ENCODE measurements at places on chromosomes 1 and 21.
A peak's percentile ranks its signal among the peaks of the same experiment; 100 is the strongest.

DNA sequence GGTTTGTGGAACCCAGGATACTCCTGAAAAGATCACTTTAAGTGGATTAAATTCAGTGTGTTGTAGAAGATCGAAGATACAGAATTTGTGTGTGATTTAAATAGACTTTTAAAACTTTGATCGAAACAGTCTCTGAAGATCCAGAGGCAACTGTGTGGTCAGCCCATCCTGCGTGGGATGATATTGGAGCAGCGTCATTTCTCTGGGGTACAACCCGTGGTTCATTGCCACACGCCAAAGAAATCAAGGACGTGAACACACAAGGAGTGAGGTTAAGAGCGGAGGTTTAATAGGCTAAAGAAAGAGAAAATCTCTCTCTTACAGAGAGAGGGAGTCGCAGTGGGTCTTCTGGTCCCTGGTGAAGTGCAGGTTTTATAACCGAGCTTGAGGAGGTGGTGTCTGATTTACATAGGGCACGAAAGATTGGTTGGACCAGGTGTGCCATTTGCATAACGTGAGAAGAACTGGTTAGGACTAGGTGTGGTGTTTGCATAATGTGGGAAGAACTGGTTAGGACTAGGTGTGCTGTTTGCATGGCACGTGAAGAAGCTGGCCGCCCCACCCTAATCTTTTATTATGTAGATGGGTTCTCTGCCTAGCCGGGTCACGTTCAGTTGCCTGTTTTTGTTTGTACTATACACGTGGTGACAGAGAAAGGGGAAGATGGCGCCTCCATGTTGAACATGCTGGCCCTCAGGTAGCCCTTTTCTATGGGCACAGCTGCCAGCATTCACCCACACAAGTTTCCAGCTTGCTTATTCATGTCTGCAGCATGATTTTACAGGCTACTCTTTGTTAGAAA lies 82.3 kb downstream of the ADSS2 start:
- no peak for DNase-seq

DNA sequence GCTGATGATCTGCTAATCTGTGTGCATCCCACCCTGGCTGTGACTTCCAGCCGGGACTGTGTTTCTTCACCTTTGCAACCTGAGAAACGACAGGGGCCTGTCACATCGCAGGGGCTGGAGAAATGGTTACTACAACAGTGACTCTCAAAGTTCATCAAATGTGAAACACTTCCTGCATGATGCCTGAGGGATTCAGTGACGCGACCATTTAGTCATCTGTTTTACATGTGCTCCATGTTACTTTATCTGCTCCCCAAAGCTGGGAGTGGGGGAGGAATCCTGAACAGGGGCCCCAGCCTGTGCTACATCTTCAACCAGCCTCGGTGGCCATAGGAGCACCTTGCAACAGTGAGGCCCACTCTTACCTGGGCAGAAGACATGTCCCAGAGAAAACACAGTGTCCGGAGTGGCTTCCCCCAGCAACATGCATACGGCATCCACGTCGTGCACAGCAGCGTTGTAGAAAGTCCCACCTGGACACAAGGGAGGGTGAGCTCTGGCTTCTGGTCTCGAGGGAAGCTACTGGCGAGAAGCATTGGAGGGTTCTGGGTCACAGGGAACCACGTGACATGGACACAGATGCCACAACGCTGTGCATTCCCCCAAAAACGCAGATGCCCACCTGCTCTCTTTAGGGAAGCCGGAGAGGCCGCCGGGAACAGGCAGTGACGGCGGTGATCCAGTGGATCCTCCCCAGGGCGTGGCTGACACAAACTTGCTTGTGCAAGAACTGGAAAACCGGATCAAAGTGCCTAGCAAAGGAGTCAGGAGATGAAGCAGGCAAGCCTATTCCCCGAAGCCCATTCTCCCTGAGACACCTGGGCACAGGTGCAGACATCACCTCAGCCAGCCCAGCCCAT lies 9.6 kb upstream of the CCDC27 start:
- DNase-seq, result no peak

GRCh38 chr1:87305151-87305550 lies 23.5 kb upstream of the LMO4 start:
- no peak for DNase-seq

DNA sequence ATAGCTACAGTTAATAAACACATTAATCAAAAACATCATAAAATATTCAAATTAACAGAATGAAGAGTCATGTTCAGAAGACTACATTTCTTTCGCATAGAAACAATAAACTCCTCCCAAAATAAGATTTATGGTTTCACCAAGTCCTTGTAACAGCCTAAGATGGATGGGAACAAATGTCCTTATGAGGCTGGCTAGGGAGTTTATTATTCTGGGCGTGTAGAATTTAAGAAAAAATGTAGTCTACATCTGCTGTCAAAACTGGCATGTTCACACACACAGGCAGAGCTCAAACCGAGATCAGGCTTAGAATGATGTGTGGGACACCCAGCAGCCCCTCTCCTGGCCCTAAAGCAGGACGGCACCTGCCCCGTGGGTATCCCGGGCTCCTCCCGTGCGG lies 101.1 kb downstream of the NPHP4 start:
- DNase-seq, result no peak

DNA sequence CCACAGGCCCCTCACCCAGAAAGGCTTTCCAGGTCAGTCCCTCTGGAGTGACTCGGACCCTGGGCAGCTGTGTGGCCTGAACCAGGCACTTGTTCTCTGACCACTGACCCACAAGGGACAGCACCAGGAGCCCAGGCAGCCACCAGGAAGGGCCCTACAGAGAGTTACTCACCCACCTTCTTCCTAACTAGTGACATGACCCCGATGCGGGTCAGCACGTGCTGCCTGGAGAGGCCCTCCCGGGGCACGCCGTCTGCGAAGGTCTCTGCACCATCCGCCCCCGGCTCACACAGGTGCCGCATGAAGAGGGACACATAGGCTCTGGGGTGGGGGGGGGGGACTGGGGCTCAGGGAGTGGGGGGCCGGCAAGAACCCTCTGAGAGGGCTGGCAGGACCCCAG lies 55.8 kb downstream of the CHD5 start:
- DNase-seq, result no peak

DNA sequence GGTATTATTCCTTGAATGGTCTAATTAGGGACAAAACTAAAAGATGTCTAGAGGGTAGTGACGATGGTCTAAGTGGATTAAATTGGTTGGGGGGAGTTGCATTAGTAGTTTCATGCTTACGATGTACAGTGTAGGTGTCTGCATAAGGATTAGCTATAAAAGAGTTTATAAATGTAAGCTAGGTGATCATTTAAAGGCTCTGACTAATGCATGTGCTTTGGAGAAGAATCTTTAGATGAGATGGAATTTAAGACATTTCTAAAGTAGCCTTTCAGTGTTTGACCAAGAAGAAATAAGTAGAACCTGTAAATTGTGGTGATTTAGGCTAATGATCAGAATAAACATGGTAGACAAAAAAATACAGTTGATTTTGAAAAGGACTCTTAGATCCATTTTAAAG lies 7.4 kb downstream of the SYT14 start:
- DNase-seq, result no peak

DNA sequence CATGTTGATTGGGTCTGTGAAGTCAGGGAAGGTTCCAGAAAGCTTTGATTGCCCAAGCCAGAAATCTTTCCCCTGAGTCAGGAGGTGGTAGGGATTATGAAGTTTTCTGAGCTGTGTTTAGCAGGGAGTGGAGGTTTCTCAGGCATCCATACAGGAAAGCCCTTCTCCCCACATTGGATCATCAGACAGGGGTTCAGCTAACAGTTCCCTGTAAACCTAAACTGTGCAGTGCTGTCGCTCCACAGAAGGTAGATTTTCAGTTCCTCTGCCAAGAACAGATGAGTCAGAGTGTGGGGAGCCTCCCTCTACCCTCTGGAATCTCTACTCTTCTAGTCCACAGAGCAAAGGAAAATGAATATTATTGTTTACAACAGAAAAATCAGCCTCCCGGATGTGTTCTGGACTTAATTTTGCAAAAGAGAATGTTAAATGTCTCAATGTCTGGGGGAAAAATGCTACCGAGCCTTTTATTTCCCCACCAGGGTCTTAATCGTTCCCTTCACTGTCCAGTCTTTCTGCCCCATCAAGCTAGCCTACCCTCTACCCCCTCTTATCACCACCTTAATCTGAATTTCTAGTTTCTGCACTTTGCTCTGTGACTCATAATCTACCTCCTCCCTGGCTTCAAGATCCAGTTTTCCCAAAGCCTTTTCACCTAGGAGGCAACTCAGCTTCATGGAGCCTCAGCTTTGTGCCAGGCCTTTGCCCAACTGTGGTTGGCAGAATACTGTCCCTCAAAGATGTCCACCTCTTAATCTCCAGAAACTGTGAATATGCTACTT lies 355.6 kb downstream of the PRDM2 start:
- DNase-seq, result no peak

DNA sequence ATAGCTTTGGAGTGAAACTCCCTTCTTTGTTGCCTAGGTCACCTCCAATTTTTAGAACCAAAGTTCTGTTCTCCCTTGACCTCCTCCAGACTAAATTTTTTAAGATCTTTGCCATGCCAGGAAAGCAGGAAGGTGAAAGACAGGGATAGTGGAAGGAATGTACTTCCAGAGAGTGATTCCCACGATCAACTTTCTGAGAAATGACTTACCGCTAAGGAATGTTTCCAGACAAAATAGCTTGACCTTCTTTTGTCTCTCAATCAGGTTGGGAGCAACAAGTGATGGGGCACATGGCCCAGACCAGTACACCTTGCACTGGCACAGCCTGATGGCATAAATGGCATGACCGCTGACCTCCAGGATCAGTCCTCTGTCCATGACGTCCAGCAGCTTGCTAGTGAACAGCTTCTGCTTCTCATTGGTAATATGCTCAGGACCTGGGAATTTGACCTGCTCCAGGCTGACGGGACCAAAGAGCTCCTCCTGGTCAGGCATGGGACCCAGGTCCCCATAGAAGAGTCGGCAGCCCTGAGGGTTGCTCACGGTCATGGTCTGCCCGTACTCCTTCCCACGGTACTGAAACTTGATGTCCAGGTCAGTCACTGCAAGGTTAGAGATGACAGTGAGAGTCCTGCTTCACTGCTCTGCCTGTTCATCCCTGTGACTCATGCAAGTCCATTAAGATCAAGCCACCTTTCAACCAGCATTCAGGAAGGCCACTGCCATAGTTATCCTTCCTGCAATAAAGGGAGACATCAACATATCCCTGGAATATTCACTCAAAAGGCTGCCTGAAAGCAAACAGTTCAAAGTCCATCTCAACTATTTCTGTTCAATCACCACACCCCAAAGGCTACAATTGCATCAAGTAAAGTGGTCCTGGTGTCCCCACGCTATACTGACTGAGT lies 6.2 kb upstream of the C1orf74 start:
- DNase-seq, result no peak

- DNase-seq, result no peak
Observed at GRCh38 chr1:100631015-100631551, 88.5 kb upstream of the VCAM1 start.

DNA sequence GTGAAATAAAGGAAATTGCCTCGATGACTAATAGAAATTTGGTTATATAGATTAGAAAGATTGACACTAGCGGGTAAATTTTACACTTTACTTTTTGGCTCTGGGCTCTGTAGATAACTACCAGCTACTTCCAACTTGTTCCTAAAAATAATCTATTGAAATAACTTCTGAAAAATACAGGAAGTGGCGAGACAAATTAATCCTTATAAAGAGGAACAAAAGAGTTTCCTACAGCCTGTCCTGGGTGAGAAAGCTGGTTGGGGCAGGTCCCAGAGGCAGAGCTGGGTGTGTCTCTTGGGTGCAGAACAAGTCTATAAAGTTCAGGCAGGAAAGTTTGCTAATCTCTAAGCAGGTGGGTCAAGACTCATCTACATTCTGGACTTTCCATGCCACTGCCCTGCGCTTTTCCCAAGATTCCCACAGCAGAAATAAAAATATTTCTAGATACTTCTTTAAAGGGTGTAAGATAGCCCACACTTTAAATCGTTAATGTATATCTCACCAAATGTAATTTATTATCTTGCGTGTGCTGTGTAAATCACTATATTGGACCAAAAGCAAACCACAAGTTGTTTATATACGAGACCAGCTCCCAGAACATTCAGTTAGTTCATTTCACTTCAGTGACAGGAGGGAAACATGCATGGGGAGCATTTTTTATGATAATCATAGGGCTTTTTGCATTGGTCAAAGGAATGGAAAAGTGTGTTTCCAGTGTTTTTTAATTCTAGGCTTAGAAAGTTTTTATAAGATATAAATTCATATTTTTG lies 70.1 kb upstream of the NRIP1 start:
- DNase-seq, result peak; percentile 6

- DNase-seq, result no peak
Observed at GRCh38 chr1:164914208-164914607, 355.2 kb downstream of the PBX1 start.

All from CD4-positive, alpha-beta T cell treated with Interferon alpha-2 for 1 hour (primary cell).